ENCODE measurements at places on chromosomes 12 and 14. TPM values are rescaled to one million over a fixed set of nuclear protein-coding genes. Genes with fewer than 3 reads are reported as not detected.
A peak's percentile ranks its signal among the peaks of the same experiment; 100 is the strongest.

- DNase-seq = no peak
These were observed 456.9 kb upstream of the TMEM132C start for GRCh38 chr12:127810041-127810440.

GRCh38 chr12:78470354-78471195, 394.0 kb upstream of the SYT1 start:
- peak; percentile 1 for DNase-seq

DNA sequence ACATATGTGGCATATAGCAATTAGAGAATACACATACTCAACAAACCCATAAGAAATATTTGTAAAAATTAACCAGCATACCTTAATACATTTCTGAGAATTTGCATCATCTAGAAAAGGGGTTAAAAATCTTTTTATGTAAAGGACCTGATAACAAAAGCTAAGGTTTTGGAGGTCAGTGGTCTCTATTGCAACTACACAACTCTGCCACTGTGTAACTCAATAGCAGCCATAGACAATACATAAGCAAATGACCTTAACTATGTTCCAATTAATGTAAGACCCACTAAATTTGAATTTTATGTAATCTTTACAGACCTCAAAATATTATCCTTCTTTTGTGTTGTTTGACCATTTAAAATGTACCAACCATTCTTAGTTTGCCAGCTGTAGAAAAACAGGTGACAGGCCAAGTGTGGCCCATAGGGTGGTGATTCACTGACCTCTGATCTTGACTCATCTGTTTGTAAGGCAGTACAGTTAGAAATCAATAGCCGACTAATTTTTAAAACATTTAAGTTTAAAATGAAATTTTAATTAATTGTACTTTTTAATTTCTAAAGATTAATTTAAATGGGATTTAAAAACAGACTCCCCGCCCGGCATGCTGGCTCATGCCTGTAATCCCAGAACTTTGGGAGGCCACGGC, 7.4 kb upstream of the EPS8 start:
- DNase-seq = peak; percentile 81

DNA sequence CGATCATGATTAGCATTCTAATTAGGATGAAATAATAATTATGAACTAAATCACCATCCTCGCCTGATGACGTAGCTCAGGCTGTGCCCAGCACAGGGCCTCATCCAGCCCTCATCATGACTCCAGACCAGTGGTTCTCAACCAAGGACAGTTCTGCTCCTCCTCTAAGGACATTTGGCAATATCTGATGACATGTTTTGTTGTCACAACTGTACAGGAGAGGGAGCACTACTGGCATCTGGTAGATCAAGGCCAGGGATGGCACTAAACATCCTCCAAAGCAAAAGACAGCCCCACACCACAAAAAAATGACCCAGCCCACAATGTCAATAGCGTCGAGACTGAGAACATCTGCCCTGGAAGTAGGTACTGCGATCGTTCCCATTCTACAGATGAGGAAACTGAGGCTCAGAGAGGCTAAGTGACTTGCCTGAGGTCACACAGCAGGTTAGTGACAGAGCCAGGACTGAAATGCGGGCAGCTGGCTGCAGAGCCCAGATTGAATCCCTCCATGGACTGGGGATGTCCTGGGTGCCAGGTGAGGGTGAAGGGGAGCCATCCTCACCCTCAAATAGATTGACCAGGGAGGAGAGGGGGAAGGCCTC, 15.5 kb downstream of the TRPV4 start:
- DNase-seq = no peak

DNA sequence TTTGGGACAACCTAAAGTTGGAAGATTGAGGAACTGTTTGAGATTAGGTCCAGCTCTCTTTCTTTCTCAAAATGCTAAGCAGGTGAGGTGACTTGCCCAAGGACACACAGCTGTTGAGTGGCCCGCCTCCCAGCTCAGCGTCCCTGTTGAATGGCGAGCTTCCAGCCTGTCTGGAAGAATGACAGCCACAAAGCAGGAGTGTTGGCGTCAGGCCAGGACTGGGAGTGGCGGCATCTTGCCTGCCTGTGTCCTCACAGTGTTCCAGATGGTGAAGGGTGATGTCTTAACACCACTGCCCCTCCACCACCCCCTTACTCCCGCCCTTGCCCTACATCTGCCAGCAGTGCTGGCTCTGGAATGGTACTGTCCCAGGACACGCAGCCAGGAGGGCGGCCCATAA, 4.4 kb upstream of the CEBPE start:
- DNase-seq = no peak

GRCh38 chr12:50070314-50071060, 13.1 kb downstream of the ASIC1 start:
- DNase-seq = peak; percentile 88

- no peak for DNase-seq
These were observed 649.2 kb upstream of the MIS18BP1 start for GRCh38 chr14:45902241-45902640.

DNA sequence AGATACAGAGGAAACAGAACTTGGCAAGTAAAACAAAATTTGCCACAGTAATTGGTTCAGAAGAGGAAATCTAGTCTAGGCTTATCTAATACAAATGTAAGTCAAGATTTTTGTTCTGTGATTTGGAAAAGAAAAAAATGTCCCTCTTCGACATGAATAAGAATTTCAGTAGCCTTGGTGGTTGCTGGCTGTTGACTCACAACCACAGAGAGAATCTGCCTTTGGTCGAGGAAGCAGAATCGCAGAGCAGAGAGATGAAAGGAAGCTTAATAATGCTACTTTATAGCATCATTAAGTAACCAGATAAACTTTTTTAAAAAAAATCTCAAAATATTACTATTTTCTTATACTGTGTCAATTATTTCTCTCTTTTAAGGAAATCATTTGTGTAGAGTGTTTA, 1096.6 kb downstream of the FLRT2 start:
- DNase-seq = no peak

DNA sequence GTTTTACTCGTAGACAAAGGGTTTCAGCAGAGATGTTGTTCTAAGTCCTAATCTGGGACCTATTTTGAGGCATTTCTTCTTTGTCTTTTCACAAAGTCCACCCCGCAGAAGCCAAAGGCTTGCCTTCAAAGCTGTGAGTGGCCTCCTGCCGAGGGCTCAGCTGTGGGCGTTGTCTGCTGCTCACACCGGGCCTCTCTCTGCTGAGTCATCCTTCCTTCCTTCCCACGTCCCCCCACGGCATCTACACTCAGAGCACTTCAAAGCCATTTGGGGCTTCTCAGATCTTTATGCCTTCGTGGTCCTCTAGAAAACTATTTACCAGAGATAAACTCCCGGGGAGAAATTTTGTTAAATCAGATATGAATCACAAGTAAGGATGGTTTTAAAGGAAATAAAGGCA, 115.9 kb upstream of the TMPO start:
- DNase-seq = no peak

TCL1B gene
- total RNA-seq = not detected

C12orf50 gene
- total RNA-seq = not detected

NEUROD4 gene
- total RNA-seq = not detected

KRT82 gene
- total RNA-seq = not detected
